Nephron progenitor cell (in vitro differentiated cells): ENCODE measurements at places on chromosomes 5 and 9.

GRCh38 chr5:163269624-163270023 is 167.8 kb upstream of the CCNG1 start:
- no peaks in the 10 kb centered on the region for H3K27me3 ChIP-seq
- H3K4me3 ChIP-seq = no peak overlapping the region
- peaks cover 9% of the 10 kb centered on the region for H3K4me1 ChIP-seq
- H3K27ac ChIP-seq = no peak overlapping the region
- no peaks in the 10 kb centered on the region for H3K36me3 ChIP-seq

- H3K27ac ChIP-seq = no peak overlapping the region
- H3K4me1 ChIP-seq = peaks cover 28% of the 10 kb centered on the region
- H3K4me3 ChIP-seq = no peak overlapping the region
Measured at GRCh38 chr9:126420643-126421564, 94.3 kb downstream of the MVB12B start.

- H3K36me3 ChIP-seq = no peaks in the 10 kb centered on the region
- peaks cover 5% of the 10 kb centered on the region for H3K4me1 ChIP-seq
- H3K27me3 ChIP-seq = peaks cover 12% of the 10 kb centered on the region
- DNase-seq = no peak
Measured at GRCh38 chr5:64678374-64678773, 11.9 kb upstream of the SHISAL2B start.

- no peak for DNase-seq
- peaks cover 12% of the 10 kb centered on the region for H3K36me3 ChIP-seq
- H3K27me3 ChIP-seq = peaks cover 8% of the 10 kb centered on the region
- no peak overlapping the region for H3K4me3 ChIP-seq
- no peak overlapping the region for H3K27ac ChIP-seq
Measured at GRCh38 chr5:58905944-58906343, 323.1 kb downstream of the RAB3C start.

GRCh38 chr5:63685454-63685853 is 276.8 kb downstream of the HTR1A start:
- no peaks in the 10 kb centered on the region for H3K36me3 ChIP-seq
- no peaks in the 10 kb centered on the region for H3K4me1 ChIP-seq
- H3K27me3 ChIP-seq = peaks cover 3% of the 10 kb centered on the region
- no peak for DNase-seq
- no peak overlapping the region for H3K27ac ChIP-seq

DNA sequence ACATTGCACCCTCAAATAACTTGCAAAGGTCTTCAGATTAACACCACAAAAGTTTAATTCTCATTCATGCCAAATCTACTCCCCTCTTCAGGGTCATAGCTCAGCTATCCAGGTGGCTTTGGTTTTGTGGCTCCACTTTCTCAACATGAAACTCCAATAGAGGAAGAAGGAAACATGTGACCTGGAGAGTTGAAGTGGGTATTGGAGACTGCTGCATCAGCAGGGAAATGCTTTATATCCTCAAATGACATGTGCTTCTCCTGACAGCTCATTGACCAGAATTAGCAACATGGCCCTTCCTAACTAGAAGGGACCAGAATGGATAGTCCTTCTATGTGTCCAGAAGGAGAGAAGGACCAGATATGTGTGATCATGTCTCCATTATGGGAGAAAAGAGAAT is 73.6 kb downstream of the TLR4 start:
- no peak for DNase-seq
- H3K36me3 ChIP-seq = no peaks in the 10 kb centered on the region
- peaks cover 16% of the 10 kb centered on the region for H3K4me1 ChIP-seq
- no peak overlapping the region for H3K27ac ChIP-seq
- H3K4me3 ChIP-seq = no peak overlapping the region

DNA sequence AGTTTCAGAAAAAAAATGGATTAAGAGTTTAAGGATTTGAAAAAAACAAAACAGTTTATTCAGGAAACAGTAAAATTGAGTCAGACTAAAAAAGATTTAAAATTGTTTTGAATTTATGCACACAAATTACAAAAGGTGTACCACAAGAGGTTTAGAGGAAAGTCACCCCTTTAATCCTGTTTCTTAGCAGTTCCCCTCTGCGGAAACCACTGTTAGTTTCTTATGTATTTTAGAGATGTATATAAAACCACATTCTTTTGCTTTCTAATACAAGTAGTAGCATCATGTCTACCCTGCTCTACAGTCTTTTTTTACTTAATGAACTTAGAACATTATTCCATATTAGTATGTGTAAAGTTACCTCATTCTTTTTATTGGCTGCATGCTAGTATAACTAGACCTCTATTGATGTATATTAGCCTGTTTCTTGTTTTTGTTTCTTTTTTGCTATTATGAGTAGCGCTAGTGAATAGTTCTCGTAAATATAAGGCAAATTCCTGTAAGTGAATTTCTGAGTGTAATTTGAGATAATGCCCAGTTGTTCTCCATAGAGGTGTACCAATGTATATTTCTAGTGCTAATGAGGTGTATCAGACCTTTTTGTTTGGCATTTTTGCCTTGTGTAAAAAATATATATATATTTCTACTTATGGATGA is 20.0 kb downstream of the GPBP1 start:
- H3K27me3 ChIP-seq = no peaks in the 10 kb centered on the region
- no peak overlapping the region for H3K4me3 ChIP-seq
- DNase-seq = no peak
- H3K36me3 ChIP-seq = peaks cover 84% of the 10 kb centered on the region
- H3K4me1 ChIP-seq = peaks cover 9% of the 10 kb centered on the region
- no peak overlapping the region for H3K27ac ChIP-seq

GRCh38 chr9:96688187-96688586 is 33.1 kb upstream of the PRXL2C start:
- no peaks in the 10 kb centered on the region for H3K4me1 ChIP-seq
- no peak for DNase-seq
- no peak overlapping the region for H3K4me3 ChIP-seq
- H3K27ac ChIP-seq = no peak overlapping the region
- peaks cover 10% of the 10 kb centered on the region for H3K27me3 ChIP-seq

- no peak overlapping the region for H3K4me3 ChIP-seq
- no peaks in the 10 kb centered on the region for H3K36me3 ChIP-seq
- peaks cover 6% of the 10 kb centered on the region for H3K27me3 ChIP-seq
- DNase-seq = no peak
- H3K4me1 ChIP-seq = peaks cover 20% of the 10 kb centered on the region
Measured at GRCh38 chr5:74888117-74888516, 21.9 kb upstream of the FAM169A start.

DNA sequence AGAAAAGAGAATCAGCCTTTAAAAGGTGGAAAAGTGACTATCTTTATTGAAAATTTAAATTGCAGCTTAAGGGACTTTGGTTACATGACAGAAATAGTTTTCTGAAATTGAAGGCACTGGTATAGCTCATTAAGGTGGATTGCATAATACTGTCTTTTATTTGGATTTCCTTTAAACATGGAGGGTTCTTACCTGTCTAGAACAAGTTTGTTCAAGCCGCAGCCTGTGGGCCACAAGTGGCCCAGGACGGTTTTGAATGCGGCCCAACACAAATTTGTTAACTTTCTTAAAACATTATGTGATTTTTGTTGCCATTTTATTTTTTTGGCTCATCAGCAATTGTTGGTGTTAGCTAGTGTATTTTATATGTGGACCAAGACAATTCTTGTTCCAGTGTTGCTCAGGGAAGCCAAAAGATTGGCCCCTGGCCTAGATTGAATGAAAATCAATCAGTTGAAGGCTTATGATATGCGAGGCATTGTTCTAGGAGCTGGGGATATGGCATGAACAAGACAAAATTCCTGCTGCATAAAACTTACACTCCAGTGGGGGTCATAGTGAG is 18.0 kb downstream of the NNT start:
- peaks cover 4% of the 10 kb centered on the region for H3K4me1 ChIP-seq
- H3K27me3 ChIP-seq = no peaks in the 10 kb centered on the region
- no peak for DNase-seq
- peaks cover 41% of the 10 kb centered on the region for H3K36me3 ChIP-seq

DNA sequence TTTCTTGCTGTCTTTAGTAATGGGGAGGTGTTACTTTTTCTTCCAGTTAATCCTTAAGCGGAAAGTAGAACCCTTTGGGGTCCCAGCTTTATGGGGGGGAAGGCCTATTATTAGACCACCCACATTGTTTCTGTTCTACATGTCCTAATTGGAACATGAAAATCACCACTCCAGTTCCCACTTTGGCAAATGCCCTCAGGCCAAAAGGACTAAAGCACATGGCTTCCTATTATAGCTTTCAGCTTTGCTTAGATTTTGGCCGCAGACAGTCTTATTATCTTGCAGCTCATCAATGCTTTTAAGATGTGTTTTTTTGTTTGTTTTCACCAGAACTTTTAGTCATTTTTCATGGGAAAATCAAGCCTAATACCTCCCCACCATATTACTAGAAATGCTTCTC is 296.8 kb upstream of the ANKH start:
- no peaks in the 10 kb centered on the region for H3K36me3 ChIP-seq
- no peak overlapping the region for H3K4me3 ChIP-seq
- no peaks in the 10 kb centered on the region for H3K4me1 ChIP-seq
- peaks cover 8% of the 10 kb centered on the region for H3K27me3 ChIP-seq
- no peak overlapping the region for H3K27ac ChIP-seq

- H3K27me3 ChIP-seq = peaks cover 6% of the 10 kb centered on the region
- H3K4me3 ChIP-seq = no peak overlapping the region
- no peak for DNase-seq
- no peak overlapping the region for H3K27ac ChIP-seq
- H3K36me3 ChIP-seq = peaks cover 65% of the 10 kb centered on the region
- H3K4me1 ChIP-seq = no peaks in the 10 kb centered on the region
Measured at GRCh38 chr5:93477816-93478215, 103.2 kb downstream of the NR2F1-AS1 start.

GRCh38 chr5:73292816-73293459 is 119.9 kb downstream of the TMEM174 start:
- no peak for DNase-seq
- peaks cover 34% of the 10 kb centered on the region for H3K4me1 ChIP-seq
- no peaks in the 10 kb centered on the region for H3K36me3 ChIP-seq
- H3K27me3 ChIP-seq = peaks cover 54% of the 10 kb centered on the region

GRCh38 chr5:109479260-109479860 is 69.6 kb upstream of the PJA2 start:
- peaks cover 22% of the 10 kb centered on the region for H3K4me1 ChIP-seq
- H3K36me3 ChIP-seq = no peaks in the 10 kb centered on the region
- no peak overlapping the region for H3K4me3 ChIP-seq
- H3K27ac ChIP-seq = no peak overlapping the region

- no peaks in the 10 kb centered on the region for H3K36me3 ChIP-seq
- H3K27me3 ChIP-seq = peaks cover 98% of the 10 kb centered on the region
- no peak overlapping the region for H3K4me3 ChIP-seq
Measured at GRCh38 chr5:1446602-1447343, 1.5 kb upstream of the SLC6A3 start.

GRCh38 chr9:33867747-33868439 is 50.9 kb downstream of the UBE2R2 start:
- H3K4me3 ChIP-seq = no peak overlapping the region
- no peak for DNase-seq
- H3K27ac ChIP-seq = peak overlapping the region; percentile 91
- no peaks in the 10 kb centered on the region for H3K4me1 ChIP-seq
- H3K27me3 ChIP-seq = no peaks in the 10 kb centered on the region

GRCh38 chr5:122656160-122656559 is 118.7 kb upstream of the SNX2 start:
- H3K27me3 ChIP-seq = no peaks in the 10 kb centered on the region
- no peaks in the 10 kb centered on the region for H3K36me3 ChIP-seq
- H3K4me3 ChIP-seq = no peak overlapping the region
- DNase-seq = no peak
- no peaks in the 10 kb centered on the region for H3K4me1 ChIP-seq
- H3K27ac ChIP-seq = no peak overlapping the region

DNA sequence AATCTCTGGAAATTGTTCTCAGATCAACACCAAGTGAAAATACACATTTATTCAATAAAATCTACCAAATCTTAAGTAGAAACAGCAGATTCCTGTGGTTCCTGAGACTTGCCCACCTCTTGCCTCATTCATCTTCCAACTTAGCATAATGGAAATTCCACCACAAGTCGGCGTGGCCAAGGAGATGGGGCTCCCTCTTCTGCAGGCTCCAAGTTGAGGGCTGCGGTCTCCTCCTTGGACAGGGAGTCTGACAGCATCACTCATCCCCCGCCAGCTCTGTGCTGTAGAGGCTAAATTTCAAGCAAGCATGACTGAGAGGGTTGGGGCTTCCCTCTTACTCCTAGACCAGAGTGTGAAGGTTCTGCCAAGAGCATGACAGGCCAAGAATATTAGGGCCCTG is 273.7 kb downstream of the DIRAS2 start:
- no peak for DNase-seq
- no peaks in the 10 kb centered on the region for H3K4me1 ChIP-seq
- peaks cover 5% of the 10 kb centered on the region for H3K27me3 ChIP-seq
- no peak overlapping the region for H3K27ac ChIP-seq
- no peaks in the 10 kb centered on the region for H3K36me3 ChIP-seq
- H3K4me3 ChIP-seq = no peak overlapping the region

- H3K4me3 ChIP-seq = no peak overlapping the region
- peaks cover 39% of the 10 kb centered on the region for H3K4me1 ChIP-seq
- H3K36me3 ChIP-seq = peaks cover under 1% of the 10 kb centered on the region
- H3K27ac ChIP-seq = no peak overlapping the region
Measured at GRCh38 chr9:125655691-125656410, 51.2 kb downstream of the MAPKAP1 start.

- peaks cover 20% of the 10 kb centered on the region for H3K4me1 ChIP-seq
- peaks cover 4% of the 10 kb centered on the region for H3K36me3 ChIP-seq
- no peak for DNase-seq
- H3K4me3 ChIP-seq = no peak overlapping the region
- H3K27me3 ChIP-seq = peaks cover 23% of the 10 kb centered on the region
Measured at GRCh38 chr5:746258-746761, 38.2 kb downstream of the ZDHHC11B start.

GRCh38 chr9:122207096-122207495 is 21.7 kb downstream of the LHX6 start:
- no peaks in the 10 kb centered on the region for H3K36me3 ChIP-seq
- peaks cover 17% of the 10 kb centered on the region for H3K27me3 ChIP-seq
- peaks cover 7% of the 10 kb centered on the region for H3K4me1 ChIP-seq
- DNase-seq = no peak

DNA sequence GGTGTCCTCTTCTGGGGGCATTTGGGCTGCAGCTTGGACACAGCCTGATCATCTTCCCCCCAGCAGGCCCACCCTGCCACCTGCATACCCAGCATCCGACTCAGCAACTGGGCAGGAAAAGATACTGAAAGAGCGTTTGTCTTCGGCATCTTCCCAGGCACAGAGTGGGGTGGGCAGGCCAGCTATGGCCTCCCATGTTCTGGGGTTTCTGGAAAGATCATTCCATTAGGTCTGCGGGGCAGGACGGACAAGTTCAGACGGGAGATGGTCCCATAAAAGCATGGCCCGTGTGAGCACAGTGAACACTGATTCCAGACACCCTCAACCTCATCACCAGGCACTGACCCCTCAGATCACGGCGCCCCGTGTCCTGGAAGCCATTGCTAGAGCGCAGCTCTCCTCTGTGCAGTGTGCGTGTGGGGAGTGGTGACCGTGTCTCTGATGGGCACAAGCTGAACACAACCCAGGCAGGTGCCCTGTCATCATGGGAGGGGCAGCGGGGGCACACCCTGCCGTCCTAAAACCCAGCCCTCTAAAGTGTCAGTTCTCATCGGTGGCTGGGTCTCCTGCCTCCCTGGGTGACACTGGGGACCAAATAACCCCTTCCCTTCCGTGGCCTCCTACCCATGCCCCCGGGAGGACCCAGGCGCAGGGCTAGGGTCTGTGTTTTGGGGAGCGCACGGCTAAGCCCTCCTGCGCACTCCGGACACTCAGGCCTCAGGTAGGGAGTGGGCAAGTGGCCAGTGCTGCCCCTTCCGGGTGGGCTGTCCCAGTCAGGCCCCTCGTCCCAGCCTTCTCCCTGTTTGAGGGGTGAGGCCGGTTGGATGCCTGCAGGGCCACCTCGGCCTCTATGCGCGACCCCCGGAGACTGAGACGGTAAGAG is 13.2 kb upstream of the TMEM250 start:
- peaks cover 5% of the 10 kb centered on the region for H3K4me1 ChIP-seq
- no peaks in the 10 kb centered on the region for H3K36me3 ChIP-seq
- DNase-seq = no peak
- no peak overlapping the region for H3K4me3 ChIP-seq
- no peak overlapping the region for H3K27ac ChIP-seq
